ENCODE measurements at places on chromosomes 4 and X. TPM values are rescaled to one million over a fixed set of nuclear protein-coding genes. Genes with fewer than 3 reads are reported as not detected.

GRCh38 chr4:77358315-77358928, 201.4 kb downstream of the CCNG2 start:
- H3K4me1 ChIP-seq: no peaks in the 10 kb centered on the region
- H3K4me3 ChIP-seq: no peak overlapping the region

- H3K4me3 ChIP-seq: no peak overlapping the region
- H3K36me3 ChIP-seq: no peaks in the 10 kb centered on the region
- H3K4me1 ChIP-seq: no peaks in the 10 kb centered on the region
- no peak for DNase-seq
- no peak overlapping the region for H3K27ac ChIP-seq
Measured at GRCh38 chr4:173879509-173879908, 349.5 kb upstream of the HAND2 start.

- H3K4me1 ChIP-seq: no peaks in the 10 kb centered on the region
- no peaks in the 10 kb centered on the region for H3K27me3 ChIP-seq
- no peak overlapping the region for H3K27ac ChIP-seq
- H3K4me3 ChIP-seq: no peak overlapping the region
Measured at GRCh38 chr4:34365946-34366345, 1878.4 kb downstream of the ARAP2 start.

DNA sequence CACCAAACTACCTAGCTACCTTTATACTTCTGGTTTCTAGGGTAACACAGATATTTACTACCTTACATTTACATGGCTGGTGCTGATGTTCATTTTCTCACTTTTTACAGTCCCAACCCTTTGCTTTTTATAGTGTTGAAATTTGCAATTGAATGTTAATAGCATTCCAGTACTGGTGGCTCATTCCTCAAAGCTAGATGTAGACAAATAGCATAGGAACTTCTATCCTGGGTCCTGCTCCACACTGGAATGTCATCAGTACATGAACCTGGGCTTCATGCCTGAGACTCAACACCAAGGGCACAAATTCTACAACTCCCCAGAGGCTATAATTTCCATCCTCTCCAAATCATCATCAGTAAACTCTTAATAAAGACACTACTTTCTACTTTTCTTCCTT, 10.3 kb upstream of the TRMT2B start:
- H3K36me3 ChIP-seq: no peaks in the 10 kb centered on the region
- H3K27ac ChIP-seq: no peak overlapping the region
- DNase-seq: no peak

GRCh38 chr4:139457318-139457717, 3.4 kb downstream of the RAB33B start:
- DNase-seq: no peak
- no peak overlapping the region for H3K4me3 ChIP-seq
- no peaks in the 10 kb centered on the region for H3K36me3 ChIP-seq
- no peak overlapping the region for H3K27ac ChIP-seq
- no peaks in the 10 kb centered on the region for H3K27me3 ChIP-seq
- peaks cover 22% of the 10 kb centered on the region for H3K4me1 ChIP-seq

DNA sequence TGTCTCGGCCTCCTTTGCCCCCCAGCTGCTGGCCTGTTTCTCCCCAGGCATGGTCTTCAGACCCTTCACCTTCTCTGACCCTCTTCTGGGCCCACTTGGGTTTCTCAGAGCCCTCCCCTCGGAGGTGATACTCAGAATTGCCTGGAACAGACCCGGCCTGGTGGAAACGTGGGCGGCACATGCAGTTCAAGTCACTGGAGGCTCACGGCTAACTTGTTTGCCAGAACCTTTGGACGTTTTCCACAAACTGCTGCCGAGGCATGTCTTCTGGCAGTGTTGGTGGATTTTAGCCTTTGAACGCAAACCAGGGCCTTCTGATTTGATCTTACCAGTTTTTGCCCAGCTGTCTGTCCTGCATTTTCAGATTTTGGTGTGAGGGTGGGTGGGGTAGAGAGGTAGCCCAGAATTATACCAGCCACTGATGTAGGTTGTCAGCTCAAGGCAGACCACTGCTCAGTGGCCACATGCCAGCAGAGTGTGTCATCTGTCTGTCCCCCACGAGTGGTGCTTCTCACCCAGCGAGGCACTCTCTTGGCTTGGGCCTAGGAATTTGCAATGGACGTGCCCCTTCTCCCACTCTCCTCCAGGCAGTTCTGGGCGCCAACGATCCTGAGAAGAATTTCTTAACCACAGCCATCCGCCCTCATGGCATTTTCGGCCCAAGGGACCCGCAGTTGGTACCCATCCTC, 32.5 kb upstream of the ZNF185 start:
- H3K36me3 ChIP-seq: peaks cover 86% of the 10 kb centered on the region
- no peak overlapping the region for H3K27ac ChIP-seq
- no peaks in the 10 kb centered on the region for H3K27me3 ChIP-seq
- H3K4me1 ChIP-seq: no peaks in the 10 kb centered on the region

- no peak overlapping the region for H3K4me3 ChIP-seq
- no peak overlapping the region for H3K27ac ChIP-seq
- no peaks in the 10 kb centered on the region for H3K4me1 ChIP-seq
Measured at GRCh38 chr4:69731847-69732246, 28.6 kb downstream of the SULT1B1 start.

- no peaks in the 10 kb centered on the region for H3K27me3 ChIP-seq
- no peaks in the 10 kb centered on the region for H3K36me3 ChIP-seq
- DNase-seq: no peak
- H3K4me3 ChIP-seq: no peak overlapping the region
- no peak overlapping the region for H3K27ac ChIP-seq
Measured at GRCh38 chrX:20240201-20240600, 26.5 kb downstream of the RPS6KA3 start.

DNA sequence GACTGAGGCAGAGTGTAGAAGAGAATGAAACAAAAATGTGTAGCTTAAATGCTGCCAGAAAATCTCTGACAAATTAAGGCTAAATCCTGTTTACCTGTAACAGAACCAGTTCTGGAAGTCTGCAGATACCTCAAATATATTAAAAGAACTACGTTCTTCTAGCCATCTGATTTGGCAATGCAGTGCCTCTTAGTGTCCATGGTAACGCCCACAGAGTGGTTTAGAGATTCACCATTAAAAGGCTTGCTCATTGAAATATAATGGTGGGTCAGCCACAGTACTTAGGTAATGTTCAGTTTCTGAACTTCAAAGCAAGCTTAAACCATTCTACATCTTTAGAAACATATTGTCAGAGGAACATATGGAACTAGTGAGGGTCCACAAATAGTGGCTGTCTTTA, 23.2 kb upstream of the LUZP4 start:
- H3K4me3 ChIP-seq: no peak overlapping the region
- no peaks in the 10 kb centered on the region for H3K4me1 ChIP-seq
- H3K27ac ChIP-seq: no peak overlapping the region
- H3K36me3 ChIP-seq: no peaks in the 10 kb centered on the region
- no peak for DNase-seq
- H3K27me3 ChIP-seq: no peaks in the 10 kb centered on the region

The HTN1 gene
- not detected for total RNA-seq

- H3K27me3 ChIP-seq: no peaks in the 10 kb centered on the region
- no peak overlapping the region for H3K4me3 ChIP-seq
- no peaks in the 10 kb centered on the region for H3K4me1 ChIP-seq
- DNase-seq: no peak
- H3K36me3 ChIP-seq: no peaks in the 10 kb centered on the region
- no peak overlapping the region for H3K27ac ChIP-seq
Measured at GRCh38 chrX:44157858-44158257, 184.7 kb upstream of the NDP start.

The IQSEC2 gene
- 35.9 TPM for total RNA-seq

- no peaks in the 10 kb centered on the region for H3K27me3 ChIP-seq
- no peak overlapping the region for H3K27ac ChIP-seq
- H3K36me3 ChIP-seq: no peaks in the 10 kb centered on the region
- no peak overlapping the region for H3K4me3 ChIP-seq
- H3K4me1 ChIP-seq: no peaks in the 10 kb centered on the region
Measured at GRCh38 chr4:86006057-86006456, 353.8 kb downstream of the MAPK10 start.

The CITED1 gene
- 4.7 TPM for total RNA-seq

DNA sequence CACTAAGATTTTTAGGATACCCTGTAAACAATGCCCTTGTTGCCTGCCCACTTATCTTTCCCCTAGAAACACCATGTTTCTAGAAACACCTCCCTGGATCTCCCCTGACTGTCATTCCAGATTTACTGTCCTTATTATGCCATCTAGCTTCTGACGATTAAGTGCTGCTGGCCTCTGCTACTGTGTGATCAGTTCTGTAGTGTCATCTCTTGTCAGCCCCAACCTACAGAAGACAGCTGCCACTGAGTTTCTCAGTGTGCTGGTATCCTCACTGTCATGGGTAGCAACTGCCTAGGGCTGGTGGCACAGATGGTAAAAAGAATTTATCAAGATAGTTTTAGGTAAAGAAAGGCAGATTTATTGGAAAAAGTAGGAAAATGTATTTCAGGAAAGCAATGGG, 68.7 kb upstream of the WWC2 start:
- no peak overlapping the region for H3K27ac ChIP-seq

The PAGE2B gene
- 8.6 TPM for total RNA-seq

DNA sequence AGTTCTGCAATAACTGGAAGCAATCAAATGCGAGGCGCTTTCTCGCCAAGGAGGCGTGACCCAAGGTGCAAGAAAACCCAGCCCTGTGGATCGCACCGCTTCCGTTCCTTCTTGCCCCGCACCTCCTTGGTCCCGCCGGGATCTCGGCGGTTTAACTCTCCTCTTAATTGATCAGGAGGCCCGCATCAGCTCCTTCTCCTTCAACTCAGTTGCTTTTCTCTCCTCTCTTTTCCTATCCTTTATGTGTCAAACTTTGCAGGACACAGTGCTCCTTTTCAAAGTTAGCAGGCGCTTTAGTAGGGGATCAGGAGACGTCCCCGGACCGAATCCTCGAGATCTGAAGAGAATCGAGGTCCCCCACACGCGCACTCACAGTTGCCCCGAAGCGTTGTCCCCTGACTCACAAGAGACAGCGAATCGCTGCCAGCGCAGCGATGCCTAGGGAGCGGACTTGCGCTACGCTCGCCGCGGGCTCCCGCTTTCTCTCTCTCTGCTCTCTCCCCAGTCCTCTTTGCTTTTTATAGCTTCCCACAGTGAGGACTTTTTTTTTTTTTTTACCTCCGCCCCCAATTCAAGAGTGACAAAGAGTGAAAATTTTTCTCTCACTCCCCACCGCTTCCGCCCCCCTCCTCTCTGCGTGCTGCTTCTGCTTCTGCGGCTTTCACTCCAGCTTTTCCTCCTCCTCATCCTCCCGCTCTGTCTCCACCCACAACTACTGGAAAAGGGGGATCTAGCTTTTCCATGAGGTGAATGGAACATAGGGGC, at the start of gene DKK2:
TSS of gene DKK2 (minus strand) at position 495 of the 765 bp plus-strand sequence. CDS start 722 bp downstream, outside the sequence.
- H3K4me3 ChIP-seq: no peak within 1 kb of the TSS
- H3K36me3 ChIP-seq: no peaks in the 10 kb centered on the region
- no peak within 1 kb of the TSS for H3K27ac ChIP-seq

The KLB gene
- not detected for total RNA-seq

DNA sequence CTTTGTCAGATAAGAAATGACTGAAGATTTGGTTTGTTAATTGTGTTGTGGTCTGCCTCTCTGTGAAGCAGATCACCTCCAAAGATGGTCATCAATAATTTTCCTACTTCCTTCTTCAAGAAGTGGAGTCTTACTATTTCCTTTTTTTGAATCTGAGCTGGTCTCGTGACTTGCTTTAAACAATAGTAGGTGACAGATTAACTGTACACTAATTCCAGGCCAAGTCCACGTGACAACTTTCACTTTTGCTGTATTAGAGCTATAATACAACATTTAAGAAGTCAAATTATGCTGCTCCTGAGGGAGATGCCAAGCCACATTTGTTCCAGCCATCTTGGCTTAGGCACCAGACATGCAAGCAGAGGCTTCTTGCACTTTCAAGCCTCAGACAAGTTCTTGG, 393.8 kb upstream of the GRID2 start:
- no peaks in the 10 kb centered on the region for H3K27me3 ChIP-seq
- no peaks in the 10 kb centered on the region for H3K36me3 ChIP-seq
- no peaks in the 10 kb centered on the region for H3K4me1 ChIP-seq

Data from K562 (cell line).